GOT3 (cell line): ENCODE measurements at places on chromosomes 4 and X.

DNA sequence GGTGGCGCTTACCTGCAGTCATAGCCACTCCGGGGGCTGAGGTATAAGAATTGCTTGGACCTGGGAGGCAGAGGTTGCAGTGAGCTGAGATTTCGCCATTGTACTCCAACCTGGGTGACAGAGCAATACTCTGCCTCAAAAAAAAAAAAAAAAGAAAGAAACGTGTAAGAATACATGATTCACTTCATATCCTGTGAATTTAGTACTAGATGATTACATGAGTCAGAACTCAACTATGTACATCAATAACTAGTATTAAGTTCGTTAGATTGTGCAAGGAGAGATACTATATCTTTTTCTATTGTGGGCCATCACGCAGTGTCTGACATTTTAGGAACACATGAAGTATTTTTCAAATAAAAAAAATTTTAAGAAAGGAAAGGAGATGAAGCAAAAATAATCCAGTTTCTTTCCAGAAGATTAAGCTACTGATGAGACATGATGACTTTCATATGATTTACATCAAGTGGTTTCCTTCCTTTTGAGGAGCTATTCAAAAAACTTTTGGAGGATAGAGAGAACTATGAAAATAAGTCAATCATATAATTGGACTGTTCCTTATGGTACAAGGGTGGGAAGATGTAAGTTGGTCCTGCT, 64.7 kb upstream of the EXOC1L start:
- no peak for DNase-seq

- no peak for DNase-seq
Measured at GRCh38 chr4:113221990-113222389, 172.5 kb downstream of the ANK2 start.

DNA sequence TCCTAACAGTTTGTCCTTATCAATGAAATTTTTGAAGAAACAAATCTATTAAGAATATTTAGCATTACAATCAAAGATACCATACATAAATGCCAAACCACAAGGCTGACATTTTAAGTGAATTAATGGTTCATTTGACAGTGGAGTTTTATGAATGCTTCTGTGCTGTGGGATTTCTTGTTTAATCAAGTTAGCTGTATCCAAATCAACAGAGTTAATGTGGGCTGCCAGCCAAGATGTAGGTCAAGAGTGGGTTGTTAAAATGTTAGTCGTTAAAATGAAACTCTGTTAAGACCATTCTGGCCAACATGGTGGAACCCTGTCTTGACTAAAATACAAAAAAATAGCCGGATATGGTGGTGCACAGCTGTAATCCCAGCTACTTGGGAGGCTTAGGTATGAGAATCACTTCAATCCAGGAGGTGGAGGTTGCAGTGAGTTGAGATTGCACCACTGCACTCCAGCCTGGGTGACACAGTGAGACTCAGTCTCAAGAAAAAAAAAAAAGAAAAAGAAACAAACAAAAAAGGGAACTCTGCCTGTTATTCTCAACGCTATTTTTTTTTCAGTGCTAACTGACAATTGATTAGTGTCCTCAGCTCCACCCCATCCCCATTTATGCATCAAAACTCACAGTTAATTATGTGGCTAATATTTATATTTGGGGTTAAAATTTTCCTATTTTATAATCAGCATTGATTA, 20.2 kb downstream of the GPAT3 start:
- DNase-seq, result no peak

GRCh38 chrX:10507181-10507580, 113.2 kb downstream of the MID1 start:
- DNase-seq, result no peak

GRCh38 chr4:159689526-159689925, 586.6 kb downstream of the RAPGEF2 start:
- DNase-seq, result no peak

DNA sequence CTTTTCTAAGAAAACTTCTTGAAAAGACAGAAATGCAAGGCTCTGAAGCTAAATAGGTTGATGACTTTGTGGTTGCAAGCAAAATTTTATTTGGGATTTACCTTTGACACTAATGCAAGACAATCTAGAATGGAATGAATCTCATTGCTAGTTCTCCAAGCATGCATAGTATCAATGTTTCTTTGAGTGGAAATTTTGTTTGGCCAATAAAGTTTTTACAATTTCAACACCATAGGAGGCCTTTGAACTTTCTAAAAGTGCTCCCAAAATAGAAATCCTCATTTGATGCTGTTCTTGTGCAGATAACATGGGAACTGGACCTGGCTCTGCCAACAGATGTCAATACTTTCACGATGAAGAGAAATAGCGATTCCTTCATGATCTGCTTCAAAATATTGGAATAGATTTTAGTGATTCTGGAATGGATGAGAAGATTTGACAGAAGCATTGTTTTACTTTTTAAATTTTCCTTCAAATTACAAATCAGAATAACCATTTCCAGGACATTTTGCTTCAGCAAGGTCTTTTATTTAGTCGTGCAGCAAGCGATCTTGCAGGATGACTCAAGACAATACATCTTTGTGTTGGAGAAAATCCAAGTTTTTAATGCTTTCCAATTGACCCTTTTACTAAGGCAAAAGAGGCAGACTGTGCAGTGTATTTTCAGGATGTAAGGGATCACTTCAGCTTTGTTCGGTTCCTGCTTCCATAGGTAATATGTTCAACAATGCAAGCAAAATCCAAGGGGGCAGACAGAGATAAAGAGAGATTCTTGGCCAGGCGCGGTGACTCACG, 51.7 kb upstream of the OTUD4 start:
- no peak for DNase-seq

- DNase-seq, result no peak
Measured at GRCh38 chr4:73066928-73067327, 2.6 kb downstream of the COX18 start.
